ENCODE measurements at places on chromosomes 3 and 15.

DNA sequence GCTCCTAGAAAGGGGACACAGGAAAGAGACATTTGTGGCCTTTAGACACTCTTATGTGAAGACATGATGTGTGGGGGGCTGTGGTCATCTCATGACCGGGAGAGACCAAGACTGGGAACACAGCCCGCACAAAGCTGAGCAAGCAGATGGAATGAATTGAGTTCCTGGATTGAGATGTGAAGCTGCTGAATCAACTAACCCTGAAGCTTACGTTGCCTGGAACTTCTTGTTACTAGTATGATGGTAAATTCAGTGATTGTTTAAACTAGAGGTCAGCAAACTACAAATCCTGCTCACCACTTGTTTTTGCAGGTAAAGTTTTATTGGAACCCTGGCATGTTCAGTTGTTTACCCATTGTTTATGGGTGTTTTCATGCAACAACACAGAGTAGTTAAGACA lies 83.4 kb upstream of the BHLHE40 start:
- DNase-seq, result no peak

GRCh38 chr15:89105147-89105546 lies 16.9 kb downstream of the ABHD2 start:
- DNase-seq, result no peak

DNA sequence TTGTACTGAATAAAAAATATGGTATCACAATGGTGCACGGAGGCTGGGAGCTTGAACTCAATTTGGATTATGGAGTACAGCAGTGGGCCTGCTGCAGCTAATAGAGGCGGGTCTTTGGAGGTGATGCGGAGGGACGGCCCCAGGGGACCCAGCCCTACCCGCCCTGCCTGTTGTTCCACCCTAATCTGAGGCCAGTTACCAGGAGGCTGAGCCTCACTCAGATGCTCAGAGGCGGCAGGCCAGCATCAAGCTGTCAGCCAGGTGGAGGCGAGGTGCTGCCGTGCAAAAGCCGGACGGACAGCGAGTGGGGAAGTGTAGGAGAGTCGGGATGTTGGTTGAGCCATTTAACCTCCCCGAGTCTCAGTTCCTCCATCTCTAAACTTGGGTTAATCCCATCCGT lies 218.5 kb upstream of the RGMA start:
- no peak for DNase-seq

DNA sequence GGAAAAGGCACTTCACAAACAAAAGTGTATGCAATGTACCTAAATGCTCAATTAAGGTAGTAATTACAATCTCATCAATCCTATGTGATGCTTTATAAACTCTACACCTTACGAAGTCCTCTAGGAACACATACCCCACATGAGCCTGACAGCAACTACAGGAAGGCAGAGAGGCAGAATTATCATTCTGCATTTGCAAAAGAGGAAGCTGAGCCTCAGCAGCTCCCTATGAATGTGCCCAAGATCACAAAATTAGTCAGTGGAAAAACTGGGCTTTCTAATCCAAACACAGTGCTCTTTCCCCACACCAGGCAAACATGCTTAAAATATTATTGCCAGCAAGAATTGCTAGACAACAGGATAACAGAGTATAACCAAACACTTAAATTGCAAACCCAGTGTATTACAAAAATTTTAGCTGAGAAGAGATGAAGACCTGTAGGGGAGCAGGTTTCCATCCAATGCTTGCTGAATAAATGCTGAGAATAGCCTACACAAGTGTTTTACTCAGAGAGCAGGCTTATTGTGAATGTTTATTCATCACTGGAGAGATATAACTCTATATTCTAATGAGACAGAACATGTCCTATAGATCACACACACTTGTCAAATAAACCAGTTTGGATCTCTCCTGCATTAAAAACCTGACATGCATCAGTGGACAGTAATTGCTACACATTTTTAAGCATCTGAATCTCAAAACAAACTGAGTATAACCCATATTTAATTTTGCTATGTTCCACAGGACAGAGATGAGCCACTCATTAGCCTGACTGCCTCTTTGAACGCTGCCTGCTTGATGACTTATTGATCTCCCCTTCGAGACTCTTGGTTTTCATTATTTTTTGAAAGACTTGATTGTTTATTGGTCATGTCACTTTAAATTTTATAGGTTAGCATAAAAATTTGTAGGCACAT lies 62.2 kb downstream of the PLCH1 start:
- no peak for DNase-seq

DNA sequence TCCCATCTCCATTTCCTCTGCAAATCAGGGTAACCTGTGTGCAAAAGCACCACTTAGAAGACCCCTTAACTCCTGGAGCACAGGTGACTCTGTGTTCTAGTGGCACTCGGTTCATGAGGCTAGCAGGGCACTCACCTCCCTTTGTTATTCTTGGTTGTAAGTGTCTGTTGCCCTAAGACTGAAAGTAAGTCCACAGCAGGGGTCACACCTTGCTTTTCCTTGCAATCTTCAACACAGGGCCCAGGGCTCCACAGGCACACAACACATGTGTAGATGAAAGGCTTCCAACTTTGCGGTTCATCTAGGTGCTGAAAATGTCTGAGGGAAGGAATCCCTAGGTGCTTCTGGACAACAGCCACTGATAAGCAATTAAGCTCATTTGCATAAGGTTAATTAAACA lies 2.9 kb downstream of the RNU6-1 start:
- no peak for DNase-seq

GRCh38 chr3:24062916-24063315 lies 117.8 kb downstream of the NR1D2 start:
- DNase-seq, result no peak

GRCh38 chr3:11690863-11691766 lies 47.4 kb upstream of the VGLL4 start:
- no peak for DNase-seq

DNA sequence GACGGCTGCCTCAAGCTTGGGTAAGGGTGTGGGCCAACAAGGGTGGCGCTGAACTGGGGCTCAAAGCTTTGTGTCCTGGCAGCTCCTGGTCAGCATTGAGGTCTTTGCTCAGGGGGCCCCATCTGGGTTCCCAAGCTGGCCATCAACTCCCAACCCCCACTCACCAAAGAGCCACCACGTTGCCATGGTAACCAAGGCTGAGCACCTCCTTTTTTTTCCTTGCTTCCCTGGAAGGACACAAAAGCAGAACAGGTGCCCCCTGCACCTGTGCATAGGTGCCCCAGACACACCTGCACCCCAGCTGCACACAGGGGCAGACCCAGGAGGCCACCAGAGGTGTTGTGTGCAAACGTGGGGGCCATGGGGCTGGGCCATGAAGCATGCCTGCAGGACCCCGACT lies 16.5 kb downstream of the UROC1 start:
- no peak for DNase-seq

DNA sequence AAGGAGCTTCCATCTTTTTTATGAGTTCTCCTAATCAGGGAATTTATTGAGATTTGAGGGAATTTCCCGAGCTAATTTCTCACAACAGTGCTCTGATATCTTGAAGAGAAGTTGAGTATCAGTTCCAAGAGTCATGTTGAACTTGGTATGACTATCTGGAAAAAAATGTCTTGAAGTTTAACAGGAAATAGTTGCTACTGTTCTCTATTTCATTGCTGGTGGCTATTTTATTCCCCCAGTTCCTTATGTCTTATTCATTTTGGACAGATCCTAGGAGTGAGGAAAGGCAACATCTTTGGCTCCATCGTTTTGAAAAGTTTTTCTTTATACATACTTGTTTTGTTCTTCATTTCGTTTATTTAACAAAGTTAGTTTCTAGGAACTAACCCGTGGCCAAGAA lies 307.8 kb upstream of the AGTR1 start:
- DNase-seq, result no peak

DNA sequence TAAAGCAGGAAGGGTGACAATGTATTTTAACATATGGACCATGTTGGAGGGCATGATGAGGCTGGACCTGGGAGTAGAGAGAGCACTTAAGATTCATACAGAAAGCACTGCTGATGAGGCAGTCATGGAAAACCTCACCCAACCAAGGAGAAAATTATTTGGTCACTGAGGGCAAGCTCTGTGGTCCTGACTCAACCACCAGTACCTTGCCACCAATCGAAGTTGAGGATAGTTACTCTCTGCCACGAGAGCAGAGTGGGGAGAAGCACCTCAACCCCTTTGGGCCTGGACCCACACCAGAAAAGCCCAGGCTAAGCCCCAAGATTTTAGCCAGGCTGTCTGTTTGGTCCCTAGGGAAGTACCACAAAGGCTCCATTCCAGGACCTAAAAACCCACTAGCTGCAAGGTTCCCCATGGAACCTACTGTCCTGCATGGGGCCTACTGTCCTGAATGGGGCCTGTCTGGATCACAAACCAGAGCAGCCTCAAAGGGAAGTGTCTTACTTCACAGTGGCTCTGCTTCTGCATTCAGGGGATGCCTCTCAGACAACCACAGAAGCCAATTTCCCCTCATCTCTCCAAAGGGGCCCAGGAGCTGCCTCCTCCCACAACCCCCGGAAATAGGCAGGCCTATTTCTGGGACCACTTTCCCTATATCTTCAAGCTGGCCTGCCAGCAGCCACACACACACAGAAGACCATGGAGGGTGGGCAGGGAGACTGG lies 4.2 kb downstream of the CCDC71 start:
- no peak for DNase-seq

DNA sequence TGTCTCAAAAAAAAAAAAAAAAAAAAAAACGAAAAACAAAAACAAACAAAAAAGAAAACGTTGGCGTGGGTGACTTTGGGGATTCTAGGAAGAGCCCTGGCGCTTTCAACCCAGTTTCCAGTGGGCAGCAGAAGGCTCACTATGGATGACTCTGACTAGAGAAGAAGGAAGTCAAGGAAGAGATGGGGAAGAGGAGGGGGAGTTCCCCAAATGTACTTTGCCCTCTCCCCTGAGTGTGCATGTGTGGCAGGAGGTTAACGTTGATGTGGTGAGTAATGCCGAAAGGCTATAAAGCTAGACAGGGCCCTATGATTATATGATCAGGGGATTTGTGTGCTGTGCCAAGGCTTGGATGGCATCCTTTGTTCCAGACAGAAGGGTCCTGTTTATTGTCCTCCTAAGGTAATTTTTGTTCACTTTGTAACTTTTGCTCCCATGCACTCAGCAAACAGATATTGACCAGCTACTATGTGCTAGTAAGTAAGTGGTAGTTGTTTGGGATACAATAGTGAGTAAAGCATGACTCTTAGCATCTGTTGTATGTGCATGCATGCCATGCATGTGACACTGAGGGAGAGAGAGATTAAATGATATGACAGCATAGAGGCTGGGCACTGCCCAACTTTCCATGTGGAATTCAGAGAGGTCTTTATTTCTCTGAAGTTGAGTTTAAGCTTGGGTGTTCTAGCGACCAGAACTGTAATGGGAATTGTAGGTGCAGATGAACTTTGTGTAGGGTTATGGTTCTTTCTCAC lies 750 bp upstream of the HHLA2 start:
- no peak for DNase-seq

GRCh38 chr3:98613616-98614015 lies 20.2 kb upstream of the CPOX start:
- DNase-seq, result no peak

DNA sequence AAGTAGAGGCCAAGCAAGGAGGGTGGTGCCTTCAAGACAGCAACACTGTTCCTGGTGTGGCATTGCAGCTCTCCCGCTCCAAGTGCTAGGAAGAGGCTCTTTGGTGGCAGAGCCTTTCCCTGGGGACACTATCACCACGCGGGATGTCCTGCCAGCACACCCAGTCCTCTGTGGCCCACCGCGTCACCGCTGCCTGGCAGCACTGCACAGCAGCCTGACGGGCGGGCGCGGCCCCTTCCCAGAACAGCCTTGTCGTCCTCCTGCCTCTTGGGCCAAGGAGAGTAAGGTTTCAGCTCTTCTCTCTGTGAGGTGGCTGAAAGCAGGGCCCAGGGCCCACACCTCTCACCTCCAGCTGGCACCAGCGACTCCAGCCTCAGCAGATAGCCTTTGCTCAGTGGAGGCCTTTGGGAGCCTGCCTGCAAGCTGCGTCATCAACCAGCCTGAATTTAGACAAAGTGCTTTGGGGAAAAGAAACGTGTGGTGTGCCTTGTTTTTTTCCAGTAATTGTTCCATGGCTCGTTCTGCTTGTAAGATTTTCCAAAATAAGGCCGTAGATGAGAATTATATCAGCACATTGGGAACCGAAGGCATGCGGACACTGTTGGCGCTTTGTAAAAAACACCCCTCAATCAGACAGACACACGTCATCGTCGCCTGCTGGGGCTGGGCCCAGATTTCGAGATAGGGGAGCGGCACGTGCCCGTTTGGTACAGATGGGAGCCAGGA lies 65.0 kb downstream of the AAGAB start:
- no peak for DNase-seq

GRCh38 chr3:48558493-48559134 lies 2.0 kb upstream of the PFKFB4 start:
- no peak for DNase-seq

DNA sequence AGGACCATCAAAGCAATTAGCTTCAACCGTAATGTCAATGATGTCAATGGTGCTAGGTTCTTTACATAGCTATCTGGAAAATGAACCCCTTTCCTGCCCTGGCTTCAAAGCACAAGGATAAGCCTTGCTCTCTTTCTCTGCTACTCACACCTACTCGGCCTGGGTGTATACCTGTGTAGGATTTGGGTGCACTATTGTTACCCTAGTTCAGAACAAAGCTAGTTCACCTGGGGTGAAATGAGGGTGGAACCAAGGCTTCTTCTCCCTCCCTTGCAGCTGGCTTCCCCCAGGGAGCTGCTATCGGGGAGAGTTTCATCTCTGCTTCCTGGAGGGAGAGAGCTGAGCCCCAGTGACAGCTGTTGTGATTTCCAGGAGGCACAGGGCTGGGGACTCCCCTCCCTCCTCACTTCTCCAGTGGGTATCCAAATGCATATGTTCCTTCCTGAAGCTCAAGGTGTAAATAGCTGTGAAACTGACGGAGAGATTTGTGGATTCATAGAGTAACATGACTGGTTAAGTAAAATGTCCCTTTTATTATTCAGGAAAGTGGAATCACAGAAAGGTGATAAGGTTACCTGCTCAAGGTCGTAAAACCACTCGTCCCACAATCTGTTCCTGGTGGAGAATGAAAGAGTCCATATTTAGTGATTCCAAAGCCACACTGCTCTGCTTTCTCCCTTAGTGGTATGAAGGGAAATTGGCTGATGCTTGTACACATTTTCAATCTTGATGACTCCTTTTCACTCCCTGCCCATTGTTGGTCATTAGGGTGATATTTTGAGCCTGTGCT lies 11.8 kb upstream of the C3orf70 start:
- no peak for DNase-seq

- DNase-seq, result no peak
These were observed 17.3 kb downstream of the GTPBP8 start for GRCh38 chr3:113008117-113008516.

DNA sequence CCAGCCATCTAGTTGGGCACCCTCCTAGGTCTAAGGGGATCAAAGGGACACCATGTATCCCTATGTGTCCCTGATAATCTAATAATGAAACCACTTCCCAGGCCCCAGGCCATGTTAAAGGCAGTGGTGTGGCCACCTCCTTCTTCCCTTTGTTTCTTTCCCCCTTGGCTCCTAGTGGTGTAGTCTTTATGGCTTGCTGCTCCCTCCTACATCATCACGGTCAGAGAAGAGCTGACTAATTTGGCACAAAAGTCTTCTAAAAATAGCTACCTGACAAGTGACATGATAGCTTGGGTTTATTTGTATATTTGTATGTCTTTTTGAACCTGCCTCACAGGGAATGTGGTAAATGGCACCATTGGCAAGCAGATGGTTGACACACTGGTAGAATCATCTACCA lies 131.0 kb upstream of the CHRM5 start:
- no peak for DNase-seq

- DNase-seq, result no peak
These were observed 234.6 kb downstream of the THRB start for GRCh38 chr3:24259901-24260512.

- DNase-seq, result peak; percentile 21
These were observed 82.0 kb downstream of the LIPC start for GRCh38 chr15:58513726-58514336.
